Activated CD4-positive, alpha-beta T cell treated with anti-CD3 and anti-CD28 coated beads for 4 hours (primary cell): ENCODE measurements at places on chromosomes 1 and 21.
A peak's percentile ranks its signal among the peaks of the same experiment; 100 is the strongest.

DNA sequence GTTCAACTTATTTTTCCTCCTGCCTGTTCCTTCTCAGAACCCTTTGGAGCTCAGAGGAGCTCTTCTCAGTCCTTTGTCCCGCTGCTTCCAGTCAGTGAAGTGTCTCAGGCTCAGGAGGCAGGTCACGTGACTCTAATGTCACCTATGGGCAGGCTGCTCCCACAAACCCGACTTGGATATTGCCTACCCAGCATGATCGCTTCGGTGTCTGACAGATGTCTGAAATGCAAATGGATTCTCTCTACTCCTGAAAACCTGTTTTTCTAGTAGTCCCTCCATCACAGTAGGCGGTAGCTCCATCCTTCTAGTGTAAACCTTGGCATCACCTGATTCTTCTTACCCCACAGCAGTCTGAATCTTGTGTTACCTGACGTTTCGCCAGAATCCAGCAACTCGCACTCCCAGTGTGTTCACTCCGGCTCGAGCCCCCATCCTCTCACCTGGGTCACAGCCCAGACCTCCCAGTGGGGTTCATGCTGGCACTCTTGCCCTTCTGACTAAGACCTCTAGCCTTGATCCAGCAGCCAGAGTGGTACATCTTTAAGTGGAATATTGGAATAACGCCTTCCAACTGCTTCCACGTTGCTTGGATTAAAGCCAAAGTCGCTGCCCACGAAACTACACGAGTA is 5.4 kb downstream of the PADI6 start:
- DNase-seq = no peak

DNA sequence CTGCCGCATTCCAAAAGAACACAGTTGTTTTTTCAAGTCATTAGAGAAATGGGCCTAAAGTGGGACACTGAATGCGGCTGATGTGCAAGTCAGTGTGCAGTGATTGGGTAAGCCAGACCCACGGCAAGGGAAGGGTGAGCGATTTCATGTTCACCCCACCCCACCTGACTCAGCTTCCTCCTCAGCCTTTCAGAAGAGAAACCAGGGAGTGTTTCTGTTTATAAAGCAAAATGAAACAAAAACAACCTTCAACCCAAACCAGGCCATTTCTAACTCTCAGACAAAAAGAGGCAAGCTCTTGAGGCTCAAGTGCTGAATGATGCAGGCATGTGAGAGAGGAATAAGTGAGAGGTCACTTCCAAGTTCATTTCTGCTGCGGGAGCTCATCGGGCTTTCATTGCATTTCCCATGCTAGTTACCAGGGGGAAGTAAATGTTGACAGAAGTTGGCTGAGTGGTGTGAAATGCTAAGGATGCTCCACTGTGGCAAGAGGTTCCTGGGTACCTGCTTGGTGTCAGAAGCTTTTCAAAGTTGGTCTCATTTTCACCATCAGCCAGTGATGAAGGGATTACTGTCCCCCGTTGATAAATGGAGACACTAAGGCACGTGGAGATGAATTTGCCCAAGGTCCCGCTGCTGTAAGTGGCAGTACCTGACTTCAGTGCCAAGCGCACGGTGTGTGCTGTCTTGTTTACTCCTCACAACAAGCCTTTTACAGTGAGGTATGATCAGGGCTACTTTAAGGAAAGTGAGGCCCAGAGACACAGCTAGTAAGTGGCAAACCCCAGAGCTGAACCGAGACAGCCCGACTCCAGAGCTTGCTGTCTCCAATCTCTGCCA is 29.1 kb downstream of the STPG1 start:
- DNase-seq = peak; percentile 45

DNA sequence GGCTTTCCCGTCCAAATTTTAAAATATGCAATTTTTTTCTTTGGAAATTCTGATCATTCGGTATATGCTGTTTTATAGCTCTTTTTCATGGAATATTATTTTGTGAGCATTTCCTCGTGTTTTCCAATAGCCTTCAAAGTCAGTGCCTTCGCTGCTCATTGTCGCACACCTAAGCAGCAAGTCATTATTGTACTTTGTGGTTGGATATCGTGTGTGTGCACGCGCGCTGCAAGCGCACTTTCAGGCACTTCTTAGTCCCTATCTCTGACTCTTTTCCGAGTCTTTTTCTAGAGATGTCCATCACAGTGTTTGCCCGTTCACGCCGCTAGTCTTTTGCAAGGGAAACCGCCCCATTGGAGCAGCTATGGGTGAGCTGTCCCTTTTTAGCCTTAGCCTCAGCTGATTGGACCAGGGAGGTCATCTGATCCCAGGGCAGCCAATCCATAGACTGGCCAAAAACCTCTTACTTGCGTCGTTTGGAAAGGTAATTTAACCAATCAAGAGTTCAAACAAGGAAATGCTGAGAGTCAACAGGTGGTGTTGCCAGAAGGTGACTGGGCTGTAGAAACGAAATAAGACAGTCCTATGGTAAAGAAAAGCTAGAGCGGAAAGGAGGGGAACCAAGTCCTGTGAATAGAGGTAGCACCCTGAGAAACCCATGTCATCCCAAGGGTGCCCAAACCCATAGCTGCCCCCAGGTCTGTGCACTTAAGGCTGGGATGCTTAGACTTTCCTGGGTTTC is 710 bp upstream of the HYI start:
- peak; percentile 37 for DNase-seq

- DNase-seq = no peak
Observed at GRCh38 chr1:183139281-183139942, 46.7 kb upstream of the LAMC2 start.

GRCh38 chr1:17278996-17279830 is 28.8 kb upstream of the PADI4 start:
- DNase-seq = no peak

DNA sequence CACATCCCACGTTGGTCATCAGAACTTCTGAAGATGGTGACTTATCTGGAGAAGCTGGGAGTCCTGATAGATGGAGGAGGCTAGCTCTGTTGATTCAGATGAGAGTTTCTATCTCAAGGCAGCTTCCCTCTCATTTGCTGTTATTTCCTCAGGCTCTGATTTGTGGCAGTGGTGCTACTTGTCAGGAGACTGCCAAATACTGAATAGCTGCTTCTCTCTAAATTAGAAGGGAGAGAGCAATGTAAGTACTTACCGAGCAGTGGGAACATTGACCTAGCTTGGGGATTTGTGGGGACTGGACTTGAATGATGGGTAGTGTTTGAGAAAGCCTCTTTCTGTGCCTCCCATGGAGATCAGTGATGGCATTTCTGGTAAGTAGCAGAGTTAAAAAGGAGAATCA is at the start of gene OR10K1:
TSS of gene OR10K1 (plus strand) at position 301 of the 400 bp plus-strand sequence. CDS start 3,728 bp downstream, outside the sequence.
- no peak for DNase-seq

- DNase-seq = no peak
Observed at GRCh38 chr1:33814166-33814565, 49.7 kb upstream of the HMGB4 start.

- no peak for DNase-seq
Observed at GRCh38 chr1:193462629-193463320, 276.4 kb upstream of the B3GALT2 start.

DNA sequence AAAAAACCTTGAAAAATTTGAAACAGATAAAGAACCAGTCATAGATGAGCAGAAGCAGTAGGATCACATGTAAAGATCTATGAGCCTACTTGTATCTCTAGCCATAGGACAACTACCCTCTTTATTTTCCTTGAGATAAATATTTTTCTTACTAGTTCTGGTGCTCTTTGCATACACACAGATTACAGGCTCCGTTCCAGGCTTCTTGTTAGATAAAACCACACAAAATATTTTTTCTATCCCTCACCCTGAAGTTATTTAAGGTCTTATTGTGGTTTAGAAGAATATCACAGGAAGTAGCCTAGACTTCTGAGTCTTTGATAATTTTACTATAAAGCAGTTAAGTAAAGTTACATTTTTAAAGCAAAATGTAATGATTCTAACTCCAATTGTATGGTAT is 512.2 kb downstream of the NEGR1 start:
- DNase-seq = no peak

DNA sequence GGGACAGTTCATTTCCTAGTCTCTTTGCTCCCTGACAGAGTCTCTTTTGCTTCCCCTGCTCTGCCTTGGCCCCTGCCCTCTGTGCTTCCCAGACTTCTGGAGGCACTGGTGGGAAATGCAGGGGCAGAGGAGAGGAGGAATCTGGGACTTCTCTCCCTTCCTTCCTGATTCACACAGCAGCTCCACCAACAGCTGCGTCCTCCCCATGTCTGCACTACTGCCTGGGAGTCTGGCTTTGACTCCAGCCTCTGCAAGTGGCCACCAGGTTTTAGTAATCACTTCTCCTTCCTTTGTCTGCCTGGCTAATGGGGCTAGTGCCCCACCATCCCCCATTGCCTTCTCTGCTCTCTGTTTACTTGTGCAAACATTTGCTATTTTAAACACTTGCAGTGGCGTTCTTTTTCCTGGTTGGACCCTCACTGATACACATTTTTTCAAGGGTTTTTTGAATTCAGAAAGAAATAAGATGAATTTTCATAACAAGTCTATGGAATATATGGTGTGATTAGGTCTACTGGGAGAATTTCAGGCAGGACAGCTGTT is 21.9 kb downstream of the FASLG start:
- no peak for DNase-seq

GRCh38 chr1:86823821-86824500 is 90.0 kb downstream of the SELENOF start:
- no peak for DNase-seq

DNA sequence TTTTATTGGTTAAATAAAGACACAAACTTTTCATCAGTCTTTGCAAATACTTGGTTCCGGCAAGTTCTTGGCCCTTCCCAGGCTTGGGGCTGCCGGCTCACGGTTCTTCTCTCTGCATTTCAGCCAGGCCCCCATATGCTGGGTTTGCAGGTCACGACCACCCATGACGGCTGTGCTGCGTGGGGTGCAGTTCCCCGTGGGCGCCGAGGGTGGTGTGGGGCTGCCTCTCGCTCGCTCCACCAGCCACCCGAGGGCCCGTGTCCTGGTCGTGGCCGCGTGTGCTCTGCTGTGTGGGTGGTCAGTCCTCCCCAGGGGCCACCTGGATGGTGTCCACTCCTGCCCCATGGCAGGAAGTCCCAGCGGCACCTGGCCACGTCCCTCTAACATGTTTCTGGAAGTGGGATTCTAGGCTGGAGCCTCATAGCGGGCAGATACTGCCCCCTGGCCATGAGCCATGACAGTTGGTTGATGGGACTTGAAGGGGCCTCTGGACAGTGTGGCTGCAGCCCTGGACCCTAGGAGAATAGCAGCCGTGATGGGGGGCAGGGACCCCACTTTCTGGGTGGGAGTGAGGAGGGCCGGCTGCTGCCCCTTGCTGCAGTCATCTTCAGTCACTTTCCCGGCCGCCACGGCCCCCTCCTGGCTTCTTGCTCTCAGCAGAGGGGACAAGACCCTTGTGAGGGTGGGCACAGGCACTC is 46.3 kb downstream of the SKI start:
- no peak for DNase-seq

DNA sequence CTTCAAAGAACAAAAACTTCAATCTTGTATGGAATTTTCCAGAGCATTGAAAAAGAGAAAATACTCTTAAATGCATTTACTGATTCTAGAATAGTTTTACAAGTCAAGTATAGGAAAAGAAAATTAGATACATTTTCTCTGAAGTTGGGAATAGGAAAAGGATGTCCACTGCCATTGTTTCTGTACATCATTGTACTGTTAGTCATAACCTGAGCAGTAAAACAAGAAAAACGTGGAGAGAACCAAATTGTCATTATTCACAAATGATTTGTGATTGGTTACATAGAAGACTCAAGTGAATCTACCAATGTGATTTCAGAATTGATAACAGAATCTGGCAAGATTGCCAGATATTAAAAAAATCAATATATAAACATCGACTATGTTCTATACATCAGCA is 27.4 kb downstream of the PRKACB start:
- DNase-seq = no peak

- no peak for DNase-seq
Observed at GRCh38 chr21:45336535-45336810, 48.8 kb upstream of the POFUT2 start.

GRCh38 chr1:217029281-217030157 is 306.3 kb upstream of the ESRRG start:
- no peak for DNase-seq

DNA sequence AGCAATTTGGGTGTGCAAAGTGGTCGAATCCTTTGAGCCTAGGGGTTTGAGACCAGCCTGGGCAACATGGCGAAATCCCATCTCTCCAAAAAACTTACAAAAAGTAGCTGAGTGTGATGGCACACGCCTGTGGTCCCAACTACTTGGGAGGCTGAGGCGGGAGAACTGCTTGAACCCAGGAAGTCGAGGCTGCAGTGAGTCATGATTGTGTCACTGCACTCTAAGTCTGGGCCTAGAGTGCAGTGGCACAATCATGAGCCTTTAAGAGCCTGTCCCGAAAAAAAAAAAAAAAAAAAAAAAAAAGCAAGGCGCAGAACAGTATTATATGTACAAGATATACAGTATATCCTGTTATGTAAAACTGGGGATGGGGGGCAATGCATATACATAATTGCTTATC is 25.1 kb upstream of the HTR1D start:
- DNase-seq = no peak

DNA sequence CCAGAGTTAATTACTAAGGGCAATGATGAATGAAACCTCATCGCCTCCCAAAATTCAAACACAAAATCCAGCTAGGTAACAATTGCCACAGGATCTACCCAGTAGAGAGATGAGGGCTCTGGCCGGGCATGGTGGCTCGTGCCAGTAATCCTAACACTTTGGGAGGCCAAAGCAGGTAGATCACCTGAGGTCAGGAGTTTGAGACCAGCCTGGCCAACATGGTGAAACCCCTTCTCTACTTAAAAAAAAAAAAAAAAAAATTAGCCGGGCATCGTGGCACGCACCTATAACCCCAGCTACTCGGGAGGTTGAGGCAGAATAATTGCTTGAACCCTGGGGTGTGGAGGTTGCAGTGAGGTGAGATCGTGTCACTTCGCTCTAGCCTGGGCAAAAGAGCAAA is 15.8 kb downstream of the CD2 start:
- DNase-seq = no peak

DNA sequence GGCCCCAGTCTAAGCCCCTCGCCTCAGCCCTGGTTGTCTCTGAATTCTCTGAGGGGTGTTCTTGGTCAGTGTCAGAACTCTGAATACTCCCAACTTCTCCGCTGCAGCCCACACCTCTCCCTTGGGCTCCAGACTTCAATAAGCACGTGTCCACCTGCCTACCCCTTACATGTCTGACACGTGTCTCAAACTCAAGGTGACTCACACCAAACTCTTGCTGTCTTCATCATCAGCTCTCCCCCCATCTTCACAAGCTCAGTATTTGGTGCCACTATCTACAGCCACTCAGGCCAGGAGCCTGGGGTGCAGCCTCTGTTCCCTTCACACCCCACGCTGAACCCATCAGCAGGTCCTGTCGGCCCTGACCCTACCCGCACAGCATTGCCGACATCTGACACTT is 18.8 kb upstream of the UBXN10 start:
- no peak for DNase-seq

DNA sequence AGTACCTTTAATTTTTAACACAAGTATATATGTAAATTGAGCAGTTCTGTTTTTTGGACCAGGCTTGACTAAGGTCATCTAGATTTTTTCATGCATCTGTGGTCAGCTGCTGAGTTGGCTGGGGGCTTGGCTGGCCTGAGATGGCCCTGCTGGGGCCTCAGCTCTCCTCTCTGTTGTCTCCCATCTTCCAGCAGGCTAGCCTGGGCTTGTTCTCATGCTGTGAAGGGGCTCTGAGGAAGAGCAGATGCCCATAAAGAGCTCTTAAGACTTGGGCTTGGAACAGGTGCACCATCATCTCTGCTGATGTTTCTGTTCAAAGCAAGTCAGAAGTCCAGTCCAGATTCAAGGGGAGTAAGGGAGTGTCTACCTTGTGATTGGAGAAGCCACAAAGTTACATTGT is 51.2 kb upstream of the TNR start:
- no peak for DNase-seq

GRCh38 chr1:24822887-24823286 is 77.6 kb downstream of the CLIC4 start:
- no peak for DNase-seq

GRCh38 chr1:238951809-238952208 is 434.6 kb upstream of the CHRM3 start:
- DNase-seq = no peak
